ENCODE measurements at places on chromosomes 11 and 22.

DNA sequence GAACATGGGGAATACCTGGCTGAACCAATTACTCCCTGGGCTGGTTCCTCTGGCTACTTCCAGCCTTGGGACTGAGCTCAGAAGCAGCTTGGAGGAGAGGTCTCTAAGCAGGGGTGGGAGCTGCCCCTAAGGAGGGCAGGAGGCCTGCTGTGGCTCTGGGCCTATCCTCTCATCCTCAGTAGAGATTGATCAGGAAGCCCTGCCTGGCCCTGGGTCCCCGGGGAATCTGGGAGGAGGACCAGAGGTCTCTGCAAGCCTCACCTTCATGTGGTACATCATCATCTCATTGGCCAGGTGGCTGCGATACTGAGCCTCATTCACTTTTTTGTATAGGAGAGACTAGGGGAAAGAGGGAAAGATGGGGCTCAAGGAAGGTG is 91.1 kb downstream of the PDE2A start:
- peak; percentile 11 for DNase-seq

- no peak for DNase-seq
Observed at GRCh38 chr11:116576526-116576925, 196.3 kb downstream of the BUD13 start.

- no peak for DNase-seq
Observed at GRCh38 chr11:44989831-44990566, 39.3 kb upstream of the TP53I11 start.

DNA sequence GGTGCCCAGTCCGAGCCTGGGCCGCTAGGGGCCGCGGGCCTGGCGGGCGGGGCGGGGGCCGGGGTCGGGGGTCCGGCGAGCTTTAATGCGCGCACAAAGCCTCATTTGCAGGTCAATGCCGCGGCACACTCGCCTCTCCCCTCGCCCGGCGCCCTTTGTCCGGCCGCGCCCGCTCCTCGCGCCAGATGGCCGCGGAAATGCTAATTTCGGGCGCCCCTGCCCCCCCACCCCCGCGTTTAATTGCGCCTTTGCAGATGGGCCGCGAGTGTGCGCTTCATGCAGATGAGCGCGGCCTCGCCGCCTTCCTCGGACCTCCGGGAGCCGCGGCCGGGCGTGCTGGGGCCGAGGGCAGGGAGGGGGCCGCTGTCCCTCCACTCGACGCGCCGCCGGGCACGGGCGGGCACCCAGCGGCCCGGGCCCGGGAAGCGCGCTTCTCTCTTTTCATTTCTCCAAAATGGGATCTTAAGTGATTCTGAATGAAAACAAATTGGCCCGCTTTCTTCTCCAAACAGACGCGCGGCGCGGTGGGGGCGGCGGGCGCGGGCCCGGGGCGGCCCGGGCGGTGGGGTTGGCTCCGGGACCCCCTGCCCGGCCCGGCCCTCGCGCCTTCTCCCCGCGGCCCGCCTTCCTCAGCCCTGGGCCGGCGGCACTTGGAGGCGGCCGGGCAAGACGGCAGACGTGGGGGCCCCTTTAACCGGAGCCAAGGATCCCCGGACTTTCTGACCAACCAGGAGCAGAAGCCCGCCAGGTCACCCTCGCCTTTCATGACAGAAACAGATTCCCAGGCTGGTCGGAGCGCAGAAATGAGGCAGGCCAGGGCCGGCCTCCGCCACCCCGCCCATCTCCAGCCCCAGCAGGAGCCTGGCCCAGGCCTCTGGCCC is 22.9 kb downstream of the CDKN1C start:
- DNase-seq = no peak

GRCh38 chr11:113875234-113876073 is at the start of gene USP28:
Gene USP28 (minus strand): TSS chr11:113875572. CDS start chr11:113875501, 71 bp downstream.
- DNase-seq = peak; percentile 98

- no peak for DNase-seq
Observed at GRCh38 chr22:32803738-32804435, 2.4 kb downstream of the TIMP3 start.

- no peak for DNase-seq
Observed at GRCh38 chr22:48478124-48478523, 1349.5 kb downstream of the BRD1 start.

GRCh38 chr22:25223269-25223850 is 3.9 kb downstream of the CRYBB2 start:
- DNase-seq = no peak

- DNase-seq = no peak
Observed at GRCh38 chr11:26993965-26994457, at the start of gene FIBIN. Gene FIBIN (plus strand): TSS chr11:26994112. CDS start chr11:26994527, 415 bp downstream.

GRCh38 chr22:48321986-48322545 is 1505.6 kb downstream of the BRD1 start:
- no peak for DNase-seq

GRCh38 chr11:70034740-70035365 is 43.3 kb upstream of the ANO1 start:
- DNase-seq = no peak
